Non-pigmented ciliary epithelial cell (primary cell): ENCODE measurements at places on chromosomes 1 and 21.

- DNase-seq = no peak
These were observed 59.3 kb downstream of the TOR1AIP2 start for GRCh38 chr1:179818260-179818659.

DNA sequence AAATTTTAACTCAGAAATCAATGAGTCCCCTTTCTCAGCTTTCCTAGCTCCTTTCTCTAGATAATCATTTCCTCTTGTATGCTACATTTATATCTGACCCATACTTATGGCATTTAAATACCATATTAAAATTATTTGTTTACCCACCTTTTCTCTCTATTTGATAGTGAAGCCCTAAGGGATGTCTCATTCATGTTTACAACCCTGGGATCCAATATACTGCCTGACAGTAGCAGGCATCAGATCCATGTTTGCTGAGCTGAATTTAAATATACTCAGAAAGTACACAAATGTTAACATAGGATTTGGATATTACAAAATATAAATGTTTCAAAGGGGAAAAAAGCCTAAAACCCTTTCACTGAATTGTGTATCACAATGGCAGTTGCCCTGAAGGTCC is 26.5 kb downstream of the SCMH1 start:
- DNase-seq = no peak

GRCh38 chr1:245334235-245334634 is 179.4 kb downstream of the KIF26B start:
- DNase-seq = no peak

GRCh38 chr21:15014221-15014620 is 50.6 kb downstream of the NRIP1 start:
- no peak for DNase-seq

DNA sequence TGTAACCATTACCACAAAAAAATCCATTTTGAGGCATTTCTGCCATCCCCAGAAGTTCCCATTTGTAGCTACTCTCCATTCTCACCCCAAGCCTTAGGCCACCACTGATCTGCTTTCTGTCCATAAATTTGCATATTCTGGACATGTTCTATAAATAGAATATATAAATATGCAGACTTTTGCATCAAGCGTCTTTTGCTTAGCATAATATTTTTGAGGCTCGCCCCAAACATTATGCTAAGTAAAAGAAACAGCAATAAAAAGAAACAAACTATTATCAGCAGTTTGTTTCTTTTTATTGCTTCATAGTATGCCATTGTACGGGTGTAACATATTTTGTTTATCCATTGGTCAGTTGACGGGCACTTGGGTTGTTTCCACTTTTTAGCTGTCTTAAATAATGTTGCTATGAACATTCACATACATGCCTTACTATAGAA is 7.9 kb downstream of the TFAP2E start:
- DNase-seq = no peak

DNA sequence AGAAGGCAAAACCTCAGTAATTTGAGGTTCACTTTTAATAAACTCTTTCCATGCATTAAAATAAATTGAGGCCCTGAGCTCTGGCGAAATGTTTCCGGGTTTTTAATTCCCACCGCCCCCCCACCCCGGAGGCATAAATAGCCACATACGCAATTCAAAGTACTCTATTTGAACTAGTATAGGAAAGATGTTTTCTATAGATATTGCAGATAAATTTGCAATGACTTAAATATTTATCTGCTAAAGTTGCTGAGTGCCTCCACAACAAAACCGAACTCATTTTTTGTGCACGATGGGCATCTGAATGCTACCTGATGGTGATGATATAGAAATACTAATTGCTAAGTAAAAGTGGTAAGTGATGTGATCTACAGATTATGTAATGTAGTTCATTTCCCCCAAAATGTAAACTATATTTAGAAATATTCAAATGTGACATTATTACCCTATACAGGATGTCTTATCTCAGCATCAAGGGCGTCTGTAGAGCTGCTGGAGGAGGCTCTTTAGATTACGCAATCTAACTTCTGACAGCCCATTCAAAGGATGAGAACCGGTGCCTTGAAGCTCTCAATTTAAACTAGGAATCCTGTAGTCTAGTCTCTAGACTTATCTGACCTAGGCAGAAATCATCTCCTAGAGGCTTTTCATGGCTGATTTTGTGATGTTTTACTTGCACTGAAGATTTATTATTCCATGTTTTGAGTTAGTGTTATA is 8.5 kb downstream of the IRF2BP2 start:
- DNase-seq = no peak

DNA sequence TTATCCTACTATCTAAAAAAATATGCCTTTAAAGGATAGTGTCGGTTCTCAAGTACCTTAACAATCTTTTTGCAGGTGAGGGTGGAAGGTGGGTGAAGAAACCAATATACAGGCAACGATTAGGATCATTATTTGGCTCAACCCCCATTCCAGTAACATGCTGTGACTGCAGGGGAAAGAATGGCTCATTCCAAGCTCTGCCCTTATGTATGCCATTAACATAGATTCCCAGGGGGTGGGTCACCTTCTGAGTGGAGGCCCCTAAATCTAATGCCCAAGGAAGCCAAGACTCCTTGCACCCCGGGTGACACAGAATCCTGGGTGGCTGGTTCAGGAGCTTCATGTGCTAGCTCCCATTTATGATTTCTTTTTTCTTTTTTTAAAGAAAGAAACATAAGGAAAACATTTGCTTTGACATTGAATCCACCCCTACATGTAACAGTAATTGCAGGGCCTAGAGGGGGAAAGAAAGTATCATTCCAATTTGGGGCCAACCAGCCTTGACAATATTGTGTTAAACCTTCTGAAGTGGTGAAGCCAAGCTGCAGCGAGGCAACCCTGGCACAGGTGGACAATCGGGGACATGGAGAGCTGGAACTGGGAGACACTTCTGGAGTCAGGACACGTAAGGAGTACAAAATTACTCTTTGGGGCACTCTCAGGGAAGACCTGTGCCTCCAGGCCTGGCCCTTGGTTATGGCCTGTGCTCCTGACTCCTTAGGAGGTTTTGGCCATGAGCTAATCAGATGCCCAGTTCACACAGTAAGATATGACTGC is 200.3 kb downstream of the PBX1 start:
- no peak for DNase-seq

DNA sequence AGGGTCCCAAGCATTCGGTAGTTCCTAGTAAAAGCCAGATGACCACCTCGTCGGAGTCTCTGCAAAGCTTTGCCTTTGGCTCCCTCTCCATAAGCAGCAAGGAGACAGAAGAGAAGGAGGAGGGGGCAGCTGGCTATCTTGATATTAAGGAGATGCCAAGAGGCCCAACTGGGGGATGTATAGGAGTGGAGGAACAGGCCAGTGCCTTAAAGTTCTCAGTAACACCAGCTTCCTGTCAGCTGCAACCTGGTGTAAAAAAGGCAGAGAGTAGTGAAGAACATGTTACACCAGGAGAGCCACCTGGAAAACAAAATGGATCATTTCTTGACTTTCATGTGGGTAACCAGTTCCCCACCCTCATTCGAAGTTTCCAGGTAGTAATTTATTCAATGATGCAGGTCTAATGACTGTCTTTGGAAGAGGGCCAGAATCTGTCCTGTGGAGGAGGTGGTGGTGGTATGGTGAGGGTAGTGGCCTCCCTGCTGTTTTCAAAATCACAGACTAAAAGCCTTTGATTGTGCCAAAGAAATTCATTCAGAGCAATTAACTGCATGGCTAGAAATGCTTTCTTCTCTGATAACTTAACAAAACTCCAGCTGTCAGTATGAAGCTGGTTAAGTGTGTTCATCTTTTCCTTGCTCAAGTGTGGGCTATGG is 27.3 kb downstream of the TMEM200B start:
- no peak for DNase-seq

GRCh38 chr1:206716870-206717673 is 32.4 kb downstream of the MAPKAPK2 start:
- DNase-seq = no peak

DNA sequence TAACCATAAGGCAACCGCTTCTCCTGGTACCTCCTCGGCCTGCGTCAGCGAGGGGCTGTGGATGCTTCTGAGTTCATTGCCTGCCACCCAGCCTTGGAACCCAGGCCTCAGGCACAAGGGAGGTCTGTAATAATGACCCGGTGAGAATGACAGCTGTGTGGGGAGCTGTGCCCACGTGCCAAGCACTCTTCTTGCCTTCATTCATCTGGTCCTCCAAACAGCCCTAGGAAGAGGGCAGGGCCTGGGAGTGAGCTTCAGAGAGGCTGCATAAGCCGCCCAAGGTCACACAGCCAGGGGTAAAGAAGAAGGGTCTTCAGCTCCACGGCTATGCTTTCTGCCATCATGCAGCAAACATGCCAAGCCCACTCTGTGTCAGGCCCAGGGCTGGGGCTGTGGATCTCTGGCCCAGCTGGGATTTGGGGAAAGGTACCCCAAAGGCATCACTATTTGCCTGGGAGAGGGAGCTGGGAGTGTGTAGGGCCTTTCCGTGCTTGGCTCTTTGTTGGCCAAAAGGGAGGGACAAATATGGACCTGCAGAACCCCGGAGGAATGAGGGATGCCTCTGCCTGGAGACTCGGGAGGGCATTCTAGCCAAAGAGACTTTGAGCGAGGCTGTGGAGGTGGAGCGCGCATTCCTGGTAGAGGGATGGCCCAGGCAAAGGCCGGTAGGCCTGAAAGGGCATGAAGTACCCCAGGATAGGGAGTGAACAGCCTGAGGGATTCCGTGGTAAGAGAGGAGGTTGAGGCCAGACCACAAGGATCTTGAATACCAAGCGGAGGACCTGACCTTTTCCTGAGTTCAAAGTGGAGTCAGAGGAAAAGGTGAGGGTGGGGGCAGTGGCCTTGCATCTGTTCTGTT is 10.1 kb upstream of the EDN2 start:
- no peak for DNase-seq

DNA sequence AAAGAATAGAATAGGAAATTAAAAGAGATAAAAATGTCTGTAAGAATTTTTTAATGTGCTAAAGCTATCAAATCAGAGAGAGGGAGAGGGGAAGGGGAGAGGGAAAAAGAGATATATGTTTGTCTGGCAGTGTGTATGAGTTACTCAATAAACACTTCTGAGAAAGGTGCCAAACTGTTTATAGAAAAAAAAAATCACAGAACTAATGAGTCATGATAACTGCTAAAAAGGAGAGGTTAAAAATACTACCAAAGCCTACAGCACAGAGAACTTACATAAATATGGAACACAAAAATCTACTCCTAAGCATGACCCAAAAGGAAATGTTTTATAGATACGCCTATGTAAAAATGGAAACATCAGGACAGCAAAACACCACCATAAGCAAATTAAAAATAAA is 45.4 kb downstream of the SELENOF start:
- DNase-seq = no peak

- DNase-seq = peak; percentile 59
These were observed 153.4 kb downstream of the FMN2 start for GRCh38 chr1:240244968-240245628.

GRCh38 chr1:163535807-163536206 is 214.1 kb downstream of the NUF2 start:
- DNase-seq = peak; percentile 17

GRCh38 chr1:231964961-231965360 is 338.4 kb downstream of the DISC1 start:
- no peak for DNase-seq

DNA sequence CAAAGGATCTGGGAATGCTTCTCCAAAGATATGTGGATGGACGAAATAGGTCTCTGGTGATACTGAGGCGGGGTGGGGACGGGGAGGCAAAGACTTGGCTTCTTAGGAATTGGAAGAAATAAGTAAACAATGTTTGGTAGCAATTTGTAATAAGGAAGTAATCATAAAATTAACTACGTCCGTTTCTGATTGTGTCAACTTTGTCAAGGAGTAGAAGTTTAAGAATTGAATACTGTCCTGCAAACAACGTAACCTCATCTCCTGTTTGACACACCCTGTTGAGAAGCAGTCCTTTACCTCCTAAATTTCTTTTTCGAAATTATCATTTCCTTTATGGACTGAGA is 471 bp downstream of the POLR3C start:
- DNase-seq = no peak

- no peak for DNase-seq
These were observed 116.1 kb upstream of the GORAB start for GRCh38 chr1:170415710-170416372.

DNA sequence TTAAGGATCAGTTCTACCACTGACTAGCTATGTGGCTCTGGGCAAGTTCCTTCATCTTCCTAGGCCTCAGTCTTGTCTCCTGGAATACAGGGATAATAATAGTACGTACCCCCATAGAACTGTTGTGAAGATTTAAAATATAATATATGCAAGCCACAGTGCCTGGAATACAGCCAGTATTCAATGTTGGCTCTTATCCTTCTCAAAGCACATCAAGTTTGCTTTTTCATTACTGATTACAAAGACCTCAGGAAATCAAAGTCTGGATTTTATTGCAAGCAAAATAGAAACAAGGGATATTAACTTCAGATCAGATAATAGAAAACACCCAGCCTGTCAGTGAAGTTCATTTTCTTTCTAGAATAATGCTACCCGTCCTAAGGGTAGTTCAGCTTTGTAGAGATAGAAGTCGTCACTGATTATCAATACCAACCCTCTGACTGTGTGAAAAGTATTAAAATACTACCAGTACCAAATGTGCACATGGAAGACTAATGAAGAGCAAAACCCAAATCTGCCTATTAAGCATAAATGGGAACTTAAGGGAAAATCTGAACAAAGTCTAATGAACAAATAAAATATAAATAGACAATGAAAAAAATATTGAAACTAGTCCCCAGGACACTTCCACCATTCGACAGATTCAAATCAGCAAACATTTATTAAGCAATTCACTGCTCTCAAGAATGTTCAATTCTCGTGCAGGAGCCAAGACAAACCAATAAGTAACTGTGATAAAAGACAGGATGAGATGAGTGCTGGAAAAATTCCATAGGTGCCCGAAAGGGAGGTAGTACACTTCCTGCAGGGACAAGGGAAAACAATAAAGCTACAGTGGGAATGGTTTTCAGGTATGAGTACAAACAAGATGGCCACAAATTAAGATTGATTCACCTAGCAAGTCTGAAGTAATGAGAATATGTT is 206.2 kb downstream of the SMYD3 start:
- no peak for DNase-seq

DNA sequence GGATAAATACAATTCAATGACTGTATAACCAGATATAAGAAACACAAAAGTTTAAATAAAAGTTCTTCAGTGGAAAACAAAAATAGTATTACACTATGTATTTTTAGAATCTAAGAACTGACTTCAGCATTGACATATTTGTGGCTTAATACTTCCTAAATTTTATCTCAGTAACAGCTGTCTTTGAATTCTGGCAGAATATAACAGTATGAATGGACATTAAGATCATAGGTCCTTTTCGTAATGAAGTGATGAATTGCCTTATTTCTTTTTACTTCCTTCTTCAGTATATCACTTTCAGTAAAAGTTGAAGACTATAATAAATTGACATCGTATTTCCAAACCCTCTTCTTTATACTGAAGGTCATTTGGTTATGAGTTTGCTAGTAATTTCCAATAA is 1030.0 kb downstream of the MRPL39 start:
- DNase-seq = no peak

GRCh38 chr1:243946946-243947345 is 96.9 kb upstream of the AKT3 start:
- DNase-seq = no peak

- no peak for DNase-seq
These were observed 72.5 kb downstream of the ENAH start for GRCh38 chr1:225580238-225581099.

- no peak for DNase-seq
These were observed 197.0 kb downstream of the ZC3H11B start for GRCh38 chr1:219415915-219416314.

- DNase-seq = no peak
These were observed 180.9 kb upstream of the PRMT6 start for GRCh38 chr1:106875622-106876021.
